ENCODE measurements at places on chromosomes 3 and 15.

GRCh38 chr15:91926908-91927270 lies 73.4 kb downstream of the SLCO3A1 start:
- no peak for DNase-seq

DNA sequence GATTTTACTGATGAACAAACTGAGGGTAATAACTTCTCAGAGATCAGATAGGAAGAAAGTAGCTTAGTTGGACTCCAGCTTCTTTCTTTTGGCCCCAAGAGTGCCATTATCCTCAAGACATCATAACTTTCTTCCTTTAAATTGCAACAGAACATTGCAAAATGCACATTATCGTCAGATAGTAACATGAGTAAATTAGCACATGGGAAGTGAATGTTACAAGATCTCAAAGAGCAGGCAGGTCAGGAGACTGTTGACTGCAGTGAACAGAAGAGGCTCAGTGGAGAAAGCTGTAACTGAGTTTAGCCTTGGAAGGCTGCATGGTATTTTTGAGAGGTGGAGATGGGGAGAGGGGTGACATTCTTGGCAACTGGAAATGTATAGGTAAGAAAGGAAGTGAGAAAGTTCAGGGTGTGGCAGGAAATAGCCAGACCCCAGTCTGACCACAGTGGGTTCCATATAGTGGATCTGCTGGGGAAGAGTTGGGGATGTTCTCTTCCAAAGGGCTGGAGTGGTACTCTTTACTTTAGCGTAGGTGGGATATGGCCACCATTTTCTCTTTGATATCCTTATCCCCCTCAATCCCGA lies 307.7 kb downstream of the RPLP1 start:
- DNase-seq = no peak

DNA sequence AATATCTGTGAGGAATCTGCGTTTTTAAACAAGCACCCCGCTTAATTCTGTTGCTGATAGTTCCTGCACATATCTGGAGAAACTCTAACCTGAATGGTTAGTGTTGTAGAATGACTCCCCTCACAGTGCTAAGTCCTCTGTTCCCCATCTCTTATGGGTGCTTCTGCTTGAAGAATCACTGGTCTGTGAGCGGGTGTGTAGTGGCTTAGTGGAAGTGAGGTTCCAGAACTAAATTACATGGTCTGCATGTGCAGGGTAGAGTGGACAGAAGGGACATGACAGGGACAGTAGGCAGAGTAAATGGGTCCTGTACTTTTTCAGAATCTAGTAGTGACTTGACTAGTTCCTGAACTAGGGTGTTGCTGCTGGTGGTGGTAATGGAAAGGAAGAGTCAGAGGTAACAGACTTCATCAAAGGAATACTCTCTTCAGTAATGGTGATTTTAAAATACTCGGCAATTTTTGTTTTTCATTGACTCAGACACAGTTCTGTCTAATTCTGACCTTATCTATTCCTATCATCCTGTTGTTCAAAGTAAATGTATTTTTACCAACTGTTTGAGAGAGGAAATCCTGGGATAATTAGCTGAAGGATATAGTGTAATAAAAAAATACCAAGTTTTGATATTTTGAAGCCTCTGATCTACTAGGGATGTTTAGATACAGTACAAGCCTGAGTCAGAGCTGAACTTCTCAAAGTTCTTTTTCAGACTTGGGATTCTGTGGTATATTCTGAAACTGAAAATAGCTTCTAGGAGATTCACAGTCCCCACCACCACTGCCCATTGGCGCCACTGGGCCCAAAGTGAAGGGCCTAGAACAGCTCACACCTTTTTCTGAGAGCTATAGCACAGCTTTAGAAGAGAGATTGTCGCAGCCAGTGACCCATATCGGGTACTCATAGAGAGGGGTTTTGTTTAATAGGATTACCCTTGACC lies 55.5 kb downstream of the FNDC3B start:
- no peak for DNase-seq

DNA sequence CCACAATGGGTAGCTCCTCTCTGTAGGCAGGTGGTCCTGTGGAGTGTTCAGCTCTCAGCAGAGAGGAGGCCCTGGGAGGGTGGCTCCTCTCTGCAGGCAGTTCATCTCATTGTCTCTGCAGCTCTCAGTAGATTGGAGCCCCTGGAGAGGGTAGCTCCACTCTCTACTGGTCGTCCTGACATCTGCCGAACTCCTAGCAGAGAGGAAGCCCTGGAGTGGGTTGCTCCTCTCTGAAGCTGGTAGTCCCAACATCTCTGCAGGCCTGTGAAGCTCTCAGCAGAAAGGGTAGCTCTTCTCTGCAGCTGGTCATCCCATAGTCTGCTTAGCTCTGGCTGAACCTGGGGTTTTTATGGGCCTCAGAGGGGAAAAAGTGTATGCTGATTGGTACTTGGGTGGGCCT lies 50.8 kb downstream of the EFCAB12 start:
- DNase-seq = no peak

DNA sequence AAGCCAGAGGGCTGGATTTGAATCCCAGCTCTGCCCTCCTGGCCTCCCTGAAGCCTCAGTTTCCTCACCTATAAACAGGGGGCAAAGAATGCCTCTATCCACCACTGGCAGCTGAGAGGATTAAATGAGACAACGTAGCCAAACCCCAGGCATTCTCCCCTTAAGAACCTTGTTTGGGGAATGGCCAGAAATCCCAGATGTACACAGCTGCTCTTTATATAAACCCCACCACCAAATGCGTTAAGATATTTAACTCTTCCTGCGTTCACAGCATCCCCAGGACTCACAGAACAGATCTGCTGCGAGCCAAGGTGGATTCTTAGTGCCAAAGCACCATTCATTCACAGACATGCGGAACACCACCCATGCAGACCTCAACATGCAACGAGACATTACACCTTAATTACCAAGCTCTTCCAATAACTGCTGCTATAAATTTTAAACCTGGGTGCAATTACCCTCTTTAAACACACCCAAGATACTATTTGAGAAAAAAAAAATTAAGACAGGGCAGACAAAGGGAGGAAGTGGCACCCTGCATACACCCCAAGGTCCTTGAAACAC lies 5.2 kb downstream of the TLE3 start:
- no peak for DNase-seq

GRCh38 chr3:135865085-135865484 lies 100.4 kb upstream of the PPP2R3A start:
- no peak for DNase-seq

- DNase-seq = no peak
Measured at GRCh38 chr15:73108676-73109075, 56.4 kb downstream of the NEO1 start.

DNA sequence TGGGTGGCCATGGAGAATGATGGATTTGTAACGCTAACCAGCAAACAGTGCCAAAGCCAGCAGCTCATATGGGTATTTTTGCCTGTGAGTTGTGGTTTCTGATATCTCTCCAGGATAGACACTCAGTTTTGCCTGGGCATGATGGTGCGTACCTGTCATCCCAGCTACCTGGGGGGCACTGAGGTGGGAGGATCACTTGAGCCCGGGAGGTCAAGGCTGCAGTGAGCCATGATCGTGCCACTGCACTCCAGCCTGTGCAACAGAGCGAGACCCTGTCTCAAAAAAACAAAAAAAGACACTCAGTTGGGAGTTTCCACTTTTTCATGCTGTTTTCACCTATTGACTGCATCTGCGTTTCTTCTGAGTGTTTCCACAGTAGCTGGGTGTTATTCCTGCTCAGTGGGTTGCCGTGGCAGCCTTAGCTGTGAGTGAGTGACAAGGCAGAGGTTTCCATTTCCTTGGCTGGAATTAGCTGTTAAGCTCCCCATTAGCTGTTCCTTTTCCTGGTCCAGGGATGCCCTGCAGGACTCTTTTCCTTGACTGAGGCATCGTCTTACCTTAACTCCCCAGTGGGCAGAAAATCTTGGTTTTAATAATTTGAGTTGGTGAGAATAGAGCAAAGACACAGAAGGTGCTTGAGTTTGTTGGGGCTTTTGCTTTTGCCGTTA lies 14.2 kb upstream of the RPP14 start:
- DNase-seq = no peak

DNA sequence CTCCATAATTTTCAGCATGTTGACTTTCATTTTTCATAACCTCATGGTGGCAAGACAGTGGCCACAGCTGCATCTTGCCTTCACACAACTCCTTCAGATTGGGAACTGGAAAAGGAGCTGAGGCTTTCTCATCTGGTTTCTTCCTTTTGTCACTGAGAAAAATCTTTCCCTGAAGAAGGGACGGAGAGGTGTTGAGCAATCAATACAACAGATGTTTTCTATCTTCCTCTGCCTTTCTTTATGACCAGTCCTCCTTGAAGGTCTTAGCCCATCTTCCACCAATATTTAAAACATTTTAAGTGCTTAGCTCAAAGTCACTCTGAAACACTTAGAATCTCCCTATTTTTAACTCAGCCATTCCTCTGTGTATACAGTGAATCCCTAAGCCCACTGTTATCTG lies 11.9 kb downstream of the ZNF660 start:
- DNase-seq = no peak

GRCh38 chr3:122984007-122984406 lies 43.6 kb downstream of the SEMA5B start:
- no peak for DNase-seq

DNA sequence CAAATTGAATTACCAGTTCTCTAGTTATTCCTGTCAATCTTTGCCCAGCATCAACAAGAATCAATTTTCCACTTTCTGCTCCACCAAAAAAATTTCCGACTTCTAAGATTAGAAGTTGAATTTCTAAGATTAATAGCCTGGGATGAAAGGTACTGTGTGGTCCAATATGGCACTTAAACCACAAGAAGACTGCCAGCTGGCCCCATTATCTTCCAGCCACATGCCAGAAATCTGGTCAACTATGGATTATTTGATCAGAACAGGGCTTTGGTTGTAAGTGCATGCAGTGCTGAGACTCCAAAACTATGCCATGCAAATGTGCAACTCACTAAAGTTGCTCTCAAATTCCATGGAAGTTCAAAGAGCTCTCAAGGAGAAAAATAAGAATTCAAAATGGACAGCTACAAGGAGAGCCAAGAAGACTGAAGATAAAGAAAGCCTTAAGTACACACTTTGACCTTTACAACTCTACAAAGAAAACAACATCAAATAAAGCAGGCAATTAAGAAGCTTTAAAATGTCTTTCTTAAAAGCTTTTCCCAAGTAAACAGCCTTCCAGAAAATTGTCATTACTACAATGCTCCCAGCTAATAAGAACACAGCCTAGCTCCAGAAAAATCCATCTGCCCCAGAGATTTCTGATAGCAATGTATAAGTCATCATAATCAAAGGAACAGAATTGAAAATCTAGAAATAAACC lies 64.2 kb downstream of the ST3GAL6 start:
- DNase-seq = no peak

- DNase-seq = no peak
Measured at GRCh38 chr15:56369234-56369633, 4.0 kb downstream of the TEX9 start.

DNA sequence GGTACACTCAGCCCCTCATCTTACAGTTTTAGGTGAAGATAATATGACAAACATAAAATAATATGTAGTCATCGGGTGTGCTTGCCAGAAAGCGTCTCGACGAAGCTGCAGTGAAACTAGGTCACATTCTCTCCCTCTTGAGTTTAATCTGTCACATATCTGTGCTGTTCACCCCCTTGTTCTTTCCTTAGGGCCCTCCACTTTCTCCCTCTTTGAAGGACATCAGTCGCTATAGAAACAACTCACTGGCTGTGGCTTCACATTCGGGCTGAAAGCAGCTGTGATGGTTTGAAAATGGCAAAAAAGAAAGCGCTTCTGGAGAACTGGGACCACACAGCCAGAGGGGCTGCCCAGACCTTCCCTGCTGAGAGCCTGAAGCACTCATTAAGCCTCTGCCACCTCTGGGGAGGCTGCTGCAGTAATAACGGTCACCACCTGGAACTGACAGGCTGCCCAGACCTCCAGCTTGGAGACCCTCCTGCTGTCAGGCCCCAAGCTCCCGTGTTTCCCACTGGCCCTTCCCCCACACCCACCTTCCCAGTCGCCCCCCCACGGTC lies 50.3 kb downstream of the ABTB1 start:
- no peak for DNase-seq

GRCh38 chr3:138196023-138196422 lies 8.9 kb downstream of the ARMC8 start:
- DNase-seq = no peak

GRCh38 chr3:155232605-155233004 lies 60.9 kb downstream of the STRIT1 start:
- DNase-seq = no peak

GRCh38 chr15:48641416-48641815 lies 4.1 kb downstream of the FBN1 start:
- no peak for DNase-seq

- DNase-seq = no peak
Measured at GRCh38 chr3:170741756-170742529, 128.1 kb downstream of the RPL22L1 start.

- DNase-seq = no peak
Measured at GRCh38 chr3:190534386-190534785, 20.5 kb downstream of the IL1RAP start.

- DNase-seq = no peak
Measured at GRCh38 chr15:61393949-61394348, 164.8 kb upstream of the RORA start.

GRCh38 chr15:99449514-99449913 lies 116.3 kb upstream of the MEF2A start:
- DNase-seq = no peak

DNA sequence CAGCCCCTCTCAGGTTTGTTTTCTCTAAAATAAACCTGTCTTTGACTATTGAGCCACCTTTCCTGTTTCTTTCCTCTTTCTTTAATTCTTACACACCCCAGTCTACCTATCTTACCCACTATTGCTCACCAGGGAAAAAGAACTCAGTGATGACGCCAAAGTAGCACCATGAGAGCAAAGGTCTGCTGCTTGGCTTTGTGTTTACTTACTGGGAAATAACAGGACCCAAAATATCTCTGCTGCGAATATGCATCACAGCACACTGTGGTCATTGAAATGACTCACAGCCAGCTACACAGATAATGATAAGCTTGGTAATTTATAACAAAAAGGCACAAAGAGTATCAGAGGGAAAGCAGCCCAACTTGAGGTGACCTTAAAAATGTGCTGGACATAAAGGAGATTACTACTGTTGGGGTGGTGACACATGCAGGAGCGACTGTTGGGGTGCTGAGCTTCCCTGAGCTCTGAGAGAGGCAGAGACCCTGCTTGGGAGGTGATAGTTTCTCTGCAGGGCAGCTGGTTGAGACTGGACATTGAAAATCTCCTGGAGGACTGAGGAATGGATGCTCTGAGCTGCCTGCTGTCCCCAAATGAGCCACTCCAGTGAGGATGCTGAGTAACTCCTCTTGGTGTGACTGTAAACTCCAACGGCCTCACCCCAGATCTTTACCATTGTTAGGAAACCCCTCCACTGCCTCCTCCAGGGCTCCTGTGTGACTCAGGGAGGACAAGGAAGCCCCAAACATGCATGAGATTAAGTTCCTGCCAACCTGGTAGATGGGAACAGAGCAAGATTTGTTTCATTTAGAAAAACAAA lies 14.5 kb downstream of the EFCAB12 start:
- DNase-seq = no peak
